ENCODE measurements at places on chromosomes 16 and 17. TPM values are rescaled to one million over a fixed set of nuclear protein-coding genes. Genes with fewer than 3 reads are reported as not detected.

The MFSD6L gene
- total RNA-seq = not detected

The SAP30BP gene
- total RNA-seq = 42.2 TPM

The SCARF1 gene
- 0.33 TPM for total RNA-seq

The GLIS2 gene
- 7.8 TPM for total RNA-seq

The LRRC37A gene
- total RNA-seq = 1.6 TPM

The KRT23 gene
- total RNA-seq = not detected

The KRT40 gene
- total RNA-seq = not detected

The EFNB3 gene
- 0.39 TPM for total RNA-seq

The HOXB6 gene
- total RNA-seq = 2.3 TPM

The RNF112 gene
- total RNA-seq = 5.0 TPM

The TAT gene
- total RNA-seq = not detected

The CD300A gene
- total RNA-seq = not detected

The SHCBP1 gene
- 3.8 TPM for total RNA-seq

The KRTAP17-1 gene
- not detected for total RNA-seq

The FAM83G gene
- 27.7 TPM for total RNA-seq

The KRT15 gene
- 0.13 TPM for total RNA-seq

The RDM1 gene
- total RNA-seq = not detected

The KRT9 gene
- 0.07 TPM for total RNA-seq

The HSDL1 gene
- total RNA-seq = 23.7 TPM

The CD300LB gene
- not detected for total RNA-seq

The LRRC36 gene
- total RNA-seq = not detected

The SLC5A11 gene
- total RNA-seq = not detected

The SYNGR3 gene
- total RNA-seq = 4.0 TPM

The UTS2R gene
- not detected for total RNA-seq

The VMO1 gene
- 0.33 TPM for total RNA-seq

The SOCS1 gene
- 2.3 TPM for total RNA-seq

The EPX gene
- total RNA-seq = not detected

The CHST4 gene
- not detected for total RNA-seq

The PIMREG gene
- 15.2 TPM for total RNA-seq

The KRT33B gene
- total RNA-seq = not detected

The GNG13 gene
- not detected for total RNA-seq

The SNX20 gene
- not detected for total RNA-seq

The ASIC2 gene
- total RNA-seq = 0.07 TPM

The HCRT gene
- not detected for total RNA-seq

The TANGO6 gene
- 26.3 TPM for total RNA-seq

The GLOD4 gene
- total RNA-seq = 48.8 TPM

The IRX6 gene
- total RNA-seq = not detected

The ABI3 gene
- total RNA-seq = 0.20 TPM

The SEC14L5 gene
- 0.30 TPM for total RNA-seq

The KRT31 gene
- not detected for total RNA-seq

The TCAP gene
- 0.53 TPM for total RNA-seq

The SLC6A2 gene
- total RNA-seq = not detected

The USP6 gene
- not detected for total RNA-seq

The TNP2 gene
- total RNA-seq = not detected

The CDH16 gene
- total RNA-seq = not detected

The CDH11 gene
- total RNA-seq = 880 TPM

The TBX4 gene
- total RNA-seq = not detected

The G6PC1 gene
- total RNA-seq = not detected

The STAT5A gene
- total RNA-seq = 20.1 TPM

The MILR1 gene
- total RNA-seq = 2.3 TPM

The RHBDL1 gene
- 2.7 TPM for total RNA-seq

The TBC1D28 gene
- not detected for total RNA-seq

The CD79B gene
- total RNA-seq = not detected

Measured in smooth muscle cell of the pulmonary artery (primary cell).